Forelimb muscle (tissue), 1 donor: ENCODE measurements at places on chromosomes 2 and 18. TPM values are rescaled to one million over a fixed set of nuclear protein-coding genes. Genes with fewer than 3 reads are reported as not detected.

- no peak for DNase-seq
Observed at GRCh38 chr2:25333981-25334380, 7.7 kb downstream of the DNMT3A start.

GRCh38 chr18:48216639-48217257, 192.4 kb downstream of the ZBTB7C start:
- no peak for DNase-seq

- DNase-seq = no peak
Observed at GRCh38 chr2:24512404-24512803, 21.4 kb downstream of the NCOA1 start.

- DNase-seq = no peak
Observed at GRCh38 chr18:79518683-79519128, 123.0 kb downstream of the NFATC1 start.

GRCh38 chr2:75710220-75710576, 517 bp downstream of the GCFC2 start:
- DNase-seq = no peak

GRCh38 chr2:240325016-240326007, 110.2 kb upstream of the GPC1 start:
- no peak for DNase-seq

GRCh38 chr2:44524347-44524926, 162.7 kb downstream of the CAMKMT start:
- DNase-seq = no peak

DNA sequence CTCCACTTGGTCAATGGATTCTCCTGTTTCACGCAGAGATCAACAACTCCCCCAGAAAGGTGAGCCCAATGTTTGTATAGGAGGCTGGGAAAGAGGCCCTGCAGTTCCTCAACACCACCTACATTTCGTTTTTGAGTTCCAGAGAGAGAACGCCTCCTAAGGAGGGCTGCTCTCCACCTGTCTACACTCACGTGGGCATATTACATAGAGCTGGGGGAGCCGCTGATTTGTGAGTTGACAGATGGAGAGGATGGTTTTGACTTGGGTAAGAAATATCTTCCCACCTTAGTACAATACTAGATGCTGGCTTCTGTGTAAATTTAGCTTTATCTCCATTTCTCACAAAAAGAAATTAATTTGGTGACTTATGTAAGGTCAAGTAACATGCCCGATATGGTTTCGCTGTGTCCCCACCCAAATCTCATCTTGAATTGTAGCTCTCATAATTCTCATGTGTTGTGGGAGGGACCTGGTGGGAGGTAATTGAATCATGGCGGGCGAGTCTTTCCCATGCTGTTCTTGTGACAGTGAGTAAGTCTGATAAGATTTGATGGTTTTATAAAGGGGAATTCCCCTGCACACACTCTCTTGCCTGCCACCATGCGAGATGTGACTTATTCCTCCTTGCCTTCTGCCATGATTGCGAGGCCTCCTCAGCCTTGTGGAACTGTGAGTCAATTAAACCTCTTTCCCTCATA, 274.5 kb upstream of the PXDN start:
- no peak for DNase-seq

- no peak for DNase-seq
Observed at GRCh38 chr2:6168485-6168884, 476.3 kb downstream of the SOX11 start.

- DNase-seq = no peak
Observed at GRCh38 chr2:26970928-26971627, 641 bp downstream of the MAPRE3 start.

GRCh38 chr2:61179701-61180639, 18.0 kb downstream of the C2orf74 start:
- DNase-seq = peak; percentile 28

DNA sequence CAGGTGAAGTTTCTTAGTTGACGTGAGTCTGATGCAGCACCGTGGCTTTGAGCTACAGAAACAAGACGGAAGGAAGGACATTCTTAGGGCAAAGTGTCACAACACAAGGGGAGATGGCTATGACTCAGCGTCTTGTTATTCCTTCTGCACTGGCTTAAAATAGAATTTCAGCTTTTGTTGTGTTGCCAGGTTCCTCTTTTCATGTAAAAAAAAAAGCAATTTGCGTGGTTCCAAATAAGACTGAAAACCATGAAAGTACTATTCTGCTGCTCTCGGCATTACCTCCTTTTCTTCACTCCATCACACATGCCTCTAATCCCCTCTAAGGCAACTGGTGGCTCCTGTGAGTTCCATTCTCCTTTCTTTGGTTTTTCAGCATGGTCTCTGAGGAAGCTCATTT, 150.1 kb downstream of the ANTXR1 start:
- DNase-seq = no peak

DNA sequence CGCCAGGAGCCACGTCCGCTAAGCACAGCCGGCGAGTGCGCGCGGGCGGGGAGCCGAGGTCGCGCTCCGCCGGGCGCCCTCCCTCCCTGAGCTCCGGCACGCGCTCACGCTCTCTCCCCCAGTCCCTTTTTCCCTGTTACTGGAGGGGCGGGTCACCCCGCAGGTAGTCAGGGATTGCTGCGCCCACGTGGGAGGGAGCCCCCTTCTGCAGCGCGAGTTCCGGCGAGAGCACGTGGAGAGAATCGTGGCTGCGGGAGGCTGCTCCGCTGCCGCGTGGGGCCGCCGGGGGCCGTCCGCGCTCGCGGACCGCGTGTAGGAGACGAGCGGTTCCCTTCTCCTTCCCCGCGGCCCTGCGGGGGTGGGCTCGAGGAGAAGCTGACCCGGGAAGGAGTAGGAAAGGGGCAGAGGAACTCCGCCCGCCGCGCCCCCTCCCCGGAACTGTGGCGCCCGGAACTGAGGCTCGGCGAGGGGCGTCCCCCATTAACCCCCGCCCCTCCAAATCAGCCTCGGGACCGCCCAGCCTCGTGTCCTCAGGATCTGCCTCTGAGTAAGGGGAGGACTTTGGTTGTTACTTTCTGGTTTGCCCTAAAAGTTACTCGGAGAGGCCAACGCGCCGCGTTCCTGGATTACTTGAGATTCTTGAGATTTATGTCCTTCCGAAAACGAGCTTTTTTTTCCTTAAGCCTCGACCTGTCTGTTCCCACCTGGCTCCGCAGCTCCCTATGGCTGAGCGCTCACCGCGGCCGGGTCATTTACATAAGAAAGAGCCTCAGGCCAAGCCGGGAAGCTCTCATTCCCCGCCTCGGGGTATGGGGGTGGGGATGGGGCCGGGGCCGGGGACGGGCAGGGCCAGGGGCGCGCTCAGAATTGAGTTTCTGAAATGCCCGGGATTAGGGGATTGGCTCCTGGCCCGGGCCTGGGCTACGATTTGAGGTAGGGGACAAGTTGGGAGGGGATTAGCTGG, 1.1 kb downstream of the HK2 start:
- no peak for DNase-seq

GRCh38 chr18:55579501-55580270, 8.3 kb downstream of the TCF4 start:
- no peak for DNase-seq

DNA sequence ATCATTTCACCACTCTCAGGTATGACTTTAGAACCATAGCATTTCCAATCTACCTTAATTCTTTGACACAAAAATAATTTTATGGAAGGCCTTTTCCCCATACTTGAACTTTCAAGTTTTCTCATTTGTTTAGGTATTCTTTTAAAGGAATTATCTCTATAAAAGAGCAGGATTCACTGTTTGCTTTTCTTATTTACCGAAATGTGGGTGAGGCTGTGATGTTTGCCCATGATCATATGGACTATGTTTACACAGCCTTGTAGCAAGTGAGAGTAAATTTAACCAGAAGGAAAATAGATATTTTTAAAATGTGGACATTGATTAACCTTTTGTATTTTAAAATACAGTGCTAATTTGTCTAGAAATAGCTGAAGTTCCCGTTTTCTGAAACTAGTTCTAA, 26.3 kb downstream of the CAB39 start:
- no peak for DNase-seq

DNA sequence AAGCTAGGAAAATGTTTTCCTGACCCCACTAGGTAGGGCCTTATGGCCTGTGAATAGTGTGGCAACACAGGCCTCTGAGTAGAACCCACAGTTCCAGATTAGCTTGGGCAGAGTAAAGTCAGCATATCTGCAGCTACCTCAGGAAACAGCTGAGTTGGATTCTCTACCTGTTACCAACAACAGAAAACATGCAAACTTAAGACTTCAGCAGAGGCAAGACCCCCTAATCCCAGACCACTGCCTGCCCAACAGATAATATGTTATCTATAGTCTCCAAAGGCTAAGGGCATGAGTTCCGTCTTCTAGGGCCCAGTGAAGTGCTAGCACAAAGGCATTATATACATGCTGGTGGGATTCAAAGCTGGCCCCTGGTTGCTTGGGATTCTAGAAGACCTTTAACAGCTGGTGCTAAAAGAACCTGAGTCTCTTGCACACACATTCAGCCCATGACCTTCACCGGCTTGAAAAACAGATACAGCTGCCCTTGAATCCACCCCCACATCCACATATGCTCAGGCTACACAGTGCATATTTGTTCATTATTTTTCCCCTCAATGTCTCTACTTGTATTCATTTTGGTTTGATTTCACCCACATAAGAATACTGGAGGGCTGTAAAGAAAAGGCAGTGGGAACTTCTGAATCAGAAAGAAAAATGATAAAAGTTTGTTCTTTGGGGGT, 13.5 kb upstream of the UBXN4 start:
- no peak for DNase-seq

DNA sequence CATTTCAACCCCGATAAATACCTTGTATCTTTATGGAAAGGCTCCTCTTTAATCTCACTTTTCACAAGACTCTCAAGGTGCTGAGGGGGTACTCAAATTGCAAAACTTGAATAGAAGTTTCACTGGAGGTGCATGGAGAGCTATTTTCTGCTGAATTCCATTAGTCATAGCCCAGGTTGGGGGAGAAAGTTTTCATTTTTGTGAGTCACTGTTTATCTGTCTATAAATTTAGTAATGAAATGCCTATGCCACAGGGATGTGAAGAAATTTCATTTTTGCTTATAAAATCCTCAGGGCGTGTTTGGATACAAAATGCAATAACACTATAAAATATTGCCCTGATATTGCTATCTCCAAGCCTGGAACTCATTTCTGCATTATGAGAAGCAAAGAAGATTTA, 346.3 kb downstream of the LRATD1 start:
- no peak for DNase-seq

DNA sequence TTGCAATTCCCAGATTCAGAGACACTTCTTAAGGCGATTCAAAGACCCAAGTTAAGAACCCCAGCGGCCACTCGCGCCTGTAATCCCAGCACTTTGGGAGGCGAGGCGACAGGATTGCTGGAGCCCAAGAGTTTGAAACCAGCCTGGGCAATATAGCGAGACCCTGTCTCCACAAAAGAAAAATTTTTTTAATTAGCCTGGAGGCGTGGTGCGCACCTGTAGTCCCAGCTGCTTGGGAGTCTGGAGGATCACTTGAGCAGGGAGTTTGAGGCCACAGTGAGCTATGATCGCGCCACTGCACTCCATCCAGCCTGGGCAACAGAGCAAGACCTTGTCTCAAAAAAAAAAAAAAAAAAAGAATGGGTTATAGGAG, 585 bp upstream of the ANAPC1 start:
- DNase-seq = no peak

DNA sequence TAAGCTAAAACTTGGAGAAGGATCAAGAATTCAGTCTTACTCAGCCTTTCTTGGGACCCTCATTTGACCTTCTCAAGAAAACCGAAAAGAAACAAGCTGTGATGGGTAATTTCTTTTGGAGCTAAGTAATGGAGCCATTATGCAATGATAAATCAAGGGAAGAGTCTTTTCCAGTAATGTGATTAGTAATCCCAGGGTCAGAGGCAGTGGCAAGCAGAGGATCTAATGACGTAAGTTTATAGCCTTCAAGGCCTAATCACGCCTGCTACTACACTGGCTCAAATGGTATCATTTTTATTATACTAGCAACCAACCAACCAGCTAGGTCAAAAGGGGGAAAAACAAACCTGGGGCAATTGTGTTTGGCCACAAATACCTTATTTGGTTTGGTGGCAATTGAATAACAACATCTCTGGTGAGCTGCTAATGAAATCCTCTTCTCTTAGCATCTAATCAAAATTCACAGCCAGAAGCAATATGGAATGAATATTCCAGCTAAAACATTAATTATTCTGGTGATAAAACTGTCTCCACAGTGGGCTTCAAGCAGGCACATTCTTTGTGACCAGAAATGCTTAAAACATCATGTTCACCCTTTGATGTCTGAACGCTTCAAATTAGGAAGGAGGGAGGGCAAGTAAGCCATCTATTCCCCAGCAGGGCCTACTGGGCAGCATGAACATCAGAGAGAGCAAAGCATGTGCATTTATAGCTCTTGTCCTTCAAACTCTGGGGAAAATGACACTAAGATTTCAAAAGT, 114.9 kb upstream of the SULT1C3 start:
- DNase-seq = no peak

- no peak for DNase-seq
Observed at GRCh38 chr2:111634050-111634794, 249.8 kb downstream of the ANAPC1 start.

GRCh38 chr2:142285480-142285879, 154.7 kb upstream of the LRP1B start:
- no peak for DNase-seq

- no peak for DNase-seq
Observed at GRCh38 chr18:32668956-32669355, 103.9 kb downstream of the KLHL14 start.

- no peak for DNase-seq
Observed at GRCh38 chr2:211931314-211931713, 607.3 kb downstream of the ERBB4 start.

- DNase-seq = no peak
Observed at GRCh38 chr2:63651861-63652651, 63.3 kb downstream of the MDH1 start.

DNA sequence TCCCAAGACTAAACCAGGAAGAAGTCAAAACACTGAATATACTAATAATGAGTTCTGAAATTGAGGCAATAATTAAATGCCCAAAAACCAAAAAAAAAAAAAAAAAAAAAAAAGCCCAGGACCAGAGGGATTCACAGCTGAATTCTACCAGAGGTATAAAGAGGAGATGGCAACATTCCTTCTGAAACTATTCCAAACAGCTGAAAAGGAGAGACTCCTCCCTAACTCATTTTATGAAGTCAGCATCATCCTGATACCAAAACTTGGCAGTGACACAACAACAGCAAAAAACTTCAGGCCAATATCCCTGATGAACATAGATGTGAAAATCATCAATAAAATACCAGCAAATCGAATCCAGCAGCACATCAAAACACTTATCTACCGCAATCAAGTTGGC, 108.5 kb upstream of the COL3A1 start:
- no peak for DNase-seq

Gene ZC3H6
- 4.5 TPM for polyA plus RNA-seq

Gene MATN3
- 1.6 TPM for polyA plus RNA-seq

Gene C2orf66
- 0.14 TPM for polyA plus RNA-seq

Gene ERMN
- polyA plus RNA-seq = 0.05 TPM

Gene CCDC150
- 5.9 TPM for polyA plus RNA-seq

Gene SMYD1
- 375 TPM for polyA plus RNA-seq

Gene EIF2AK2
- 18.6 TPM for polyA plus RNA-seq

Gene NOL4
- 0.09 TPM for polyA plus RNA-seq

Gene CYRIA
- polyA plus RNA-seq = 5.4 TPM
